ENCODE measurements at places on chromosomes 5 and 9.

DNA sequence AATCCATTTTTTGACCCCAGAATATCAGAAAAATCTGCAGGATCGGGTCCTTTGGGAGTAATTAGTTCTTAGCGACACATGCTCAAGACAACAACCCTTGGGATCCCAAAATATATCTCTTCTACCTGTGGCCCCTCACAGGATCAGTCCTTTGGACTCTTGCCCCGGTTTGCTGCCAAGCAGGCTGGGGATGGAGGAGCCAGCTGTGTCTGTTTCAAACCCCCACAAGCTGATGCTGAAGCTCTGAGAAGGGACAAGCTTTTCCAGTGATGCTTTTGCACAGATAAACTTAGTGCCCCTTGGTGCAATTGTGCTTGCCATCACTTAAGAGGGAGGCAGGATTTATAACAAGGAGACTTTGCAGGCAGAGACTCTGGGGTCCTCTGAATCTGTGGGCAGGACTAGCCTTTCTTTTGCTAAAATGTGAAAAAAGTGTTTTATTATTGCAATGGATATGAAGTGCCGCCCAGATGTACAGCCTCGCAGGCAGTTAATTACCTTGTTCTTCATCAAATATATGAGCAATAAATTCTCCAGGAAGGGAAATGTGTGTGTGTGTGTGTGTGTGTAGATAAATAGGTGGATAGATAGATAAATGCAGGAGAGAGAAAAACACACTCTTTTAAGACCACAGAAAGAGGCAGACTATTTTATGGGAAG, 9.6 kb upstream of the LHX2 start:
- no peak for DNase-seq

DNA sequence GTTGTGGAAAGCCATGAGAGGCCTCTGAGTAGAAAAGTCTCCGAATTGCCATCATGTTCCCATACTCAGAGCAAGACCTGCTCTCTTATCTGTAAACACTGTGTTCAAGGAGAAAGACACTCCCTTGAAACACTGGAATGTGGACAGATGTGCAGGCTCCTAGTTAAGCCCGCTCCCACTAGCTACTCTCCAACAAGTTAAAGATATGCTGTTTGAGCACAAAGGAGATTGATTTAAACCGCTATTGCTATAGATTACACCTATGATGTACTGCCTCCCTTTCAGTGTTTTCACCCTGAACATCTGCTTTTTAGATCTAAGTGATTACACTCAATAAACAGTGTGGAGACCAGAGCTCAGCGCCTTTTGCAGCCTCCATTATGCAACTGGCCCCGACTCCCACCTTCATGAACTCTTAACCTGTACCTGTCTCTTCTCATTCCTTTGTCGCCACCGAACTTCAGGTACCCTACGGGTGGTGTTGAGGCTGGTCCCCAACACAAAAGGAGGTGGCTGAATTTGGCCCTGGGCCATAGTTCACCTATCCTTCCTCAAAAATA, 47.5 kb downstream of the TMEM245 start:
- DNase-seq = no peak

GRCh38 chr9:98708933-98709911, at the start of gene GABBR2:
Gene GABBR2 (minus strand): TSS chr9:98708935. CDS start chr9:98708737, 198 bp downstream.
- no peak for DNase-seq

- no peak for DNase-seq
Measured at GRCh38 chr9:93630806-93631411, 54.5 kb downstream of the PHF2 start.

DNA sequence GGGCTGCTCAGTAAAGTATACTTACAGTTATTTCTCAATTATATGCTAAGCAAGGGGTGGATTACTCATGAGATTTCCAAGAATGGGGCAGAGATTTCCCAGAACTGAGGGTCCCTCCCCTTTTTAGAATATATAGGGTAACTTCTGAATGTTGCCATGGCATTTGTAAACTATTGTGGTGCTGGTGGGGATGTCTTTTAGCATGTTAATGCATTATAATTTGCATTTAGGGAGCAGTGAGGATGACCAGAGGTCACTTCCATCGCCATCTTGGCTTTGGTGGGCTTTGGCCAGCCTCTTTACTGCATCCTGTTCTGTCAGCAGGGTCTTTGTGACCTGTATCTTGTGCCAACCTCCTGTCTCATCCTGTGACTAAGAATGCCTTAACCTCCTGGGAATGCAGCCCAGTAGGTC, 35.5 kb downstream of the TTC1 start:
- DNase-seq = no peak

DNA sequence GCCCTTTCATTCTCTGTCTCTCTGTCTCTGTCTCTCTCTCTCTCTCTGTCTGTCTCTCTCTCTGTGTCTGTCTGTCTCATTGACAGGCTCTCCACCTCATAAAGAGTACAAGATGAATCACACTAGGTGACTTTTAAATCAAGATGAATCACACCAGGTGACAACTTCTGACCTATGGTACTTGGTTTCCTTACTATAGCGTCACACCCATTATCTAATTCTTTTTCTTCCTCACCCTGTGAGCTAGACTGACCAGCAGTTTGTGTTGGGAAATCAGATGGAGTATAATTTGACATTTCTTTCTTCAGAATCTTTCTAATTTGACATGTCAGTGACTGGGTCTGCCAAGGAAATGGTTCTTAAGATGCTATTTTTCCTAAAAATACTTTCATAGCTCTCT, 232.9 kb downstream of the ARRDC3 start:
- DNase-seq = no peak

DNA sequence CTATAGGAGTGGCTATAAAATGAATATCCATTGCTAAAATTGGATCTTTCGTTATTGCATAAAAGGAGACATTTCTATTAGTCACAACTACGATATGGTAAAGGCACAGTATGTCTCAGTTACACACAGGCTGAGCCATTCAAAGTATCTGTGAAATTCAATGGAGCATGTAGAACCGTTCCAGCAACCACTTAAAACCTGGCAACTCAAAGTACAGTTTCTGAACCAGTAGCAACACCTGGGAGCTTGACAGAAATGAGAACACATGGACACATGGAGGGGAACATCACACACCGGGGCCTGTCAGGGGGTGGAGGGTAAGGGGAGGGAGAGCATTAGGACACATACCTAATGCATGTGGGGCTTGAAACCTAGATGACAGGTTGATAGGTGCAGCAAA, 15.4 kb downstream of the POC5 start:
- DNase-seq = no peak

- no peak for DNase-seq
Measured at GRCh38 chr5:140043508-140043872, 391 bp upstream of the NRG2 start.

- DNase-seq = no peak
Measured at GRCh38 chr5:32686799-32687498, 24.2 kb upstream of the NPR3 start.

DNA sequence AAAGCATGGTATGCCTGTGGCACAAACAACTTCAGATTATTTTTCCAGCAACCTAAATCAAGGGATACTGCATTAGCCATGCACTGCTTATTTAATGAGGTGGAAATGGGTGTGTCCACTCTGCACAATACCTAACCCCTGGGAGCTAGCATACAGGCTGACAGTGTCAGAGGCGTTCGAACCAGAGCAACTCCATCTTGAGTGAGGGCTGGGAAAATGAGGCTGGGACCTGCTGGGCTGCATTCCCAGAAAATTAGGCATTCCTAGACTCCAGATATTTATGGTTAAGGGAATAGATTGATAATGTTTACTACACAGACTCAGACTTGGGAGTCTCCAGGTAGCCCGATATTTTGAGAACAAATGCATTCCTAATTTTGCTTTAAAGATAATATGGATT, 2.8 kb downstream of the FGF1 start:
- DNase-seq = no peak

DNA sequence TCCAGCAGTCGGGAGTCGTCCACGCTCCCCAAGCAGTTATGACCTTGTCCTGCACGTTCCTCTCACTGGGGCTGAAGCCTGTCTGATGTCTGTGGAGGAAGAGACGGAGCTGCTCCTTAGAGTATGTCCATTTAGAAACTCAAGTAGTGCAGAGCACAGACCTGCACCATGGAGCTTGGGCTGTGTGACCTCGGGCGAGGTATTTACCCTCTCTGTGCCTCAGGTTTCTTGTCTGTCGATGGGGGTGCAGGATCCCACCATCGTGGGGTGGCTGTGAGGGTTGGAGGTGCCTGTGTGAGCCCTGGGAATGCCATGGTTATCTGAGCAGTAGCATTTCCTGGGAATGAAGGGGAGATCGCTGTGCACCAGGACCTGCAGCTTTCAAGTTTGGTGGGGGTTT, 14.2 kb downstream of the TRAF2 start:
- DNase-seq = no peak

DNA sequence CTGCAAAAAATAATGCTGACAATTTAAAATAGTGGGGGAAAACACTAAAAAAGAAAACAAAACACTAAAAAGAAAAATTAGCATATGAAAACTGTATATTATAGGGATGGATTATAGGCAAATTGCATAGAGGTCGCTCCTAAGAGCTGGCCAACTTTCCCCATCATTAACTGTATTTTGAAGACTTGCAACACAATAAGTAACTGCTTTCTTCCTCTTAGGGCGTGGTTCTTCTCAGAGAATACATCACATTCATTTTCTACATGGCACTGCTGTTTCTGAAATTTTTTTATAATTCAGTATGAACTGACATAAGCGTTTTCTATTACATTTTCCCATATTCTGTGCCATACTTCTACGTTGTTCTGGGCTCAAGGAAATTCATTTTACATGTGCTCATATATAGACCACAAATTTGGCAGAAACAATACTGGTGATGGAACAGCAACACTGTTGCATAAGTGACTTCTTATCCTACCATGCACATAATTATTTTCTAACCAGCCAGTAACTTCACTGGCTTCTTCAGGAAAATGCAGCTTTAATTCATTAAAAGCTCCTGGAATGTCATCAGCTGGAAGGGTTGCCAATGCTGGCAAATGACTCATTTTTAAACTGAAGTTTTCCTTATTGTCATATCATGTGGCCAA, 171.2 kb upstream of the DMAC1 start:
- DNase-seq = no peak

GRCh38 chr5:142727735-142728047, 41.8 kb upstream of the FGF1 start:
- no peak for DNase-seq

DNA sequence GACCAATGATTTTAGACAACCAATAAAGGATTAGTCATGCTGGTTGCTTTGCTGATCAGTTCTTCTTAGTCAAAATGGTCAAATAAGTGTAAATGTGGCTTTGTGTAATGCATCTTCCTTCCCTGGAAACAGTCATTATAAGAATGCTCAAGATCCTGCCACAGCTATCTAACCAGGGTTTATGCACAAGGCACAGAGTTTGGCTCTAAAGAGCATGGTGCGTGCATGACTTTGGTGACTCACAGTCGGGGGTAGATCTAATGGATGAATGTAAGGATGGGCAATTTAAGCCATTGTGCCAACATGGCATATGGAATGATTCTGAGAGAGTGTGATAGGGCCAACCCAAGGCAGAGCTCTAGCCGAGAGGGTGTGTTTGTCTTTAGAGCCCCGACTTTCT, 6.5 kb downstream of the LIX1 start:
- DNase-seq = no peak

- DNase-seq = no peak
Measured at GRCh38 chr5:171442287-171443042, 23.0 kb downstream of the FGF18 start.

- no peak for DNase-seq
Measured at GRCh38 chr9:131650254-131650653, 89.6 kb downstream of the RAPGEF1 start.

- no peak for DNase-seq
Measured at GRCh38 chr5:39216631-39217030, 2.7 kb downstream of the FYB1 start.

DNA sequence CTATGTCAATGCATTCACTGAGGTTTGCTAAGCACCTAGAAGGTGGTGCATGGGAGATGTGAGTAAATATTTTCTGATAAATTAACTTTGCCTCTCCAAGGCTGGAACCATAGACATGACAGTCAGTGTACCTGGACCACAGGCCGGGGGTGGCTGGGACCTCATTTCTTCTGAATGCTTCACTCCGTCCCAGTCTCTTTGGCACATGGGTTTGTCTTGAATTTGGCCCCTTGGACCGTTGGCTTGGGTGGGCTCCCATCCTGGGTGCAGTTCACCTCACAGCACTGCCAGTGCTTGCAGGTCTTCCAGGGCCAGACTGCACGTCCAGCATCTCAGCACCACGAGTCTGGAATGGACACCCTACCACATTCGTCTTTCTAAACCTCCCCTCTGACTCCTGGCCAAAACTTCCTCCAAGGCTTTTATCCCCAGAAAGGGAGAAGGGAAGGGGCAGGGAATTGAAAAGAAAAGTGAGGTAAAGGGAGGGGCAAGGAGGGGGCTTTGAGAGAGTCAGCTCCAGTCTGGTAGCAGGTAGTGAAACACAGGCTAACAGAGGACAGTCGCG, 267.8 kb downstream of the MED10 start:
- DNase-seq = no peak

DNA sequence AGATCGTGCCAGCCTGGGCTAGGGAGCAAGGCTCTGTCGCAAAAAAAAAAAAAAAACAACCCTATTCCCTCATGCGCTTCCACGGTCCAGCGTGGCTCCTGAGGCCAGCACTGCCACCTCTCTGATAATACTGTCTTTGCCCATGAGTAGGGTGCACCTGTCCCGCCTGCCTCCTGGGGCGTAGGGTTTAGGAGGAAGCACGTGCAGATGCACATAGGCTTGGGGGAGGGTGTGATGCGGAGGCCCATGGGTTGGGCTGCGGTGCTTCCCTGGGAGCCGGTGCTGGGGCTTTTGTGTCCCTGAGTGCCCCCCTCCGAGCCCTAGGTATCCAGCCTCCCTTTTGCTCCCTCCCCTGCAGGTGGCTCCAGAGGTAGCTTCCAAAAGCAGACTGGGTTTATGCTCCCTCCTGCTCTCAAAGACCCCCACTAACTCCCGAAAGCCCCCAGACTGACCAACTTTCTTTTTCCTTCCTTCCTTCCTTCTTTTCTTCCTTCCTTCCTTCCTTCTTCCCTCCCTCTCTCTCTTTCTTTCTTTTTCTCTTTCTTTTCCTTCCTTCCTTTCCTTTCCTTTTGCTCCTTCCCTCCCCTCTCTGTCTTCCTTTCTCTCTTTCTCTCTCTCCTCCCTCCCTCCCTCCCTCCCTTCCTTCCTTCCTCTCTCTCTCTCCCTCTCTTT, 12.8 kb downstream of the FGFR4 start:
- no peak for DNase-seq

- no peak for DNase-seq
Measured at GRCh38 chr5:115738830-115739229, 77.6 kb downstream of the CDO1 start.

GRCh38 chr5:34743878-34744277, 87.8 kb downstream of the RAI14 start:
- no peak for DNase-seq

DNA sequence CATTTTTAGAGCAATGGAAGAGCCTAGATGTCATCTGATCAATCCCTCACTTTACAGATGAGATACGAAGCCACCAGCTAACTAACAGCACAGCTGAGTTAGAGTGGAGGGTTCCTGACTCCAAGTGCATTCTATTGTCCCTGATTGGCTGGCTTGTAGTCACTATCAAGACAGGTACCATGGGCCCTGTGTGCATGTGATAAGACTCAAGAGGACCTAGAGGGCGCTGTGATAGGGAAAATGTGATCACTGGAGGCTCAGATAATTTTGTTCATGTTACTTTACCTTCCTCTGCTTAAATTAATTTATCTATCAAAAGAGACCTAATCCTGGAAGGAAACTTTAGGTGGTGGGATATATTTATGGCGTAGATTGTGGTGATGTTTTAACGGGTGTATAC, 19.5 kb upstream of the SNAPC3 start:
- DNase-seq = no peak

- no peak for DNase-seq
Measured at GRCh38 chr9:132560616-132561202, 21.7 kb upstream of the BARHL1 start.

GRCh38 chr5:68054638-68055037, 160.9 kb upstream of the PIK3R1 start:
- DNase-seq = no peak

- DNase-seq = no peak
Measured at GRCh38 chr5:144284931-144285502, 114.3 kb downstream of the KCTD16 start.

Data from effector CD4-positive, alpha-beta T cell (primary cell).